ENCODE measurements at places on chromosomes 2 and 18.

GRCh38 chr2:100563407-100564247 lies 834 bp downstream of the PDCL3 start:
- no peak for DNase-seq

- DNase-seq: no peak
These were observed 13.6 kb upstream of the RHOB start for GRCh38 chr2:20433249-20433648.

DNA sequence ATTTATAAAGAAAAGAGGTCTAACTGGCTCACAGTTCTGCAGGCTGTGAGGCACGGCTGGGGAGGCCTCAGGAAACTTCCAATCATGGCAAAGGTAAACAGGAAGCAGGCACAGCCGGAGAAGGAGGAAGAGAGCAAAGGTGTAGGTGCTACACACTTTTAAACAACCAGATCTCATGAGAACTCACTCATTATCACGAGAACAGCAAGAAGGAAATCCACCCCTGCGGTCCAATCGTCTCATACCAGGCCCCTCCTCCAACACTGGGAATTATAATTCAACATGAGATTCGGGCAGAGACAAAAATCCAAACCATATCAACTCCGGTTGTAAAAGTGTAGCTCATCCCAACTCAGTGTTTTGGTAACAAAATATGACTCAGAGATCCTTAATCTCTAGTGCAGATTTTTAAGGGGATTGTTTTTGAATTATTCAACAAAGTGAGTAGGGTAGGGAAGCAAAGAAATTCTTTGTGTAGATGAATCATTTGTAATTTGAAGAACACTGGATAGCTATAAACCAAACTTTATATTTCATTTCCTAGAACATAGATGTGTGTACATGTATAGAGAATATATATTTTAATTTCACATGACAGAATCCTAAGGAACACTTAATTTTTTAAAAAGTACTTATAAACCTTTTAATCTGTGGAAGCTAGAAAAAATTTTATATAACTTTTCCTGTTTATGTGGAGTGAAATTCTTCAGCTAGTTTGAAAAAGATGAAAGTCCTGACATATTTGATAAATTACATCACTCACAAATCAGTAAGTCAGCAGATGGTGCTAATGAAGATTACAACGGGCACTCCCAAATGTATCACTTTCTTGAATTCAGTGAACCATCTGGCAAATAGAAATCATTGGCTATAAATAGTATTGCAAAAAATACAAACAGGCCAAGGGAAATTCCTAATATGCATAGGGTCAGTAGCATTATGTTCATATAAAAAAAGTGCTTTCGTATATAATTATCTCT lies 130.1 kb downstream of the OLA1 start:
- DNase-seq: no peak

DNA sequence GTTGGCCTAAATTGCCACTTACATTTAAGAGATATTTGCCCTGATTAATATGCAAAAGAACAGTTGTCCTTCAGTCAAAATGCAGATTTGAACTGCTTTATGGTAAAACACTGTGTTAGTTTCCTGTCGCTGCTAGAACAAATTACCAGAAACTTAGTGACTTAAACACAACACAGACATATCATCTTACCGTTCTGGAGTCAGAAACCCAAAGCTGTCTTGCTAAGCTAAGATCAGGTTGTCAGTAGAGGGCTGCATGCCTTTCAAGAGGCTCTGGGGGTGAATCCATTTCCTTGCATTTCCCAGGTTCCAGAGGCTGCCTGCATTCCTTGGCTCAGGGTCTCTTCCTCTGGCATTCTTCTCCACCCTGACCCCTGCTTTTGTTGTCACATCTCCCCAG lies 149.5 kb downstream of the FAM161A start:
- DNase-seq: no peak

- no peak for DNase-seq
These were observed 44.3 kb downstream of the ZNF236 start for GRCh38 chr18:76866666-76867065.

DNA sequence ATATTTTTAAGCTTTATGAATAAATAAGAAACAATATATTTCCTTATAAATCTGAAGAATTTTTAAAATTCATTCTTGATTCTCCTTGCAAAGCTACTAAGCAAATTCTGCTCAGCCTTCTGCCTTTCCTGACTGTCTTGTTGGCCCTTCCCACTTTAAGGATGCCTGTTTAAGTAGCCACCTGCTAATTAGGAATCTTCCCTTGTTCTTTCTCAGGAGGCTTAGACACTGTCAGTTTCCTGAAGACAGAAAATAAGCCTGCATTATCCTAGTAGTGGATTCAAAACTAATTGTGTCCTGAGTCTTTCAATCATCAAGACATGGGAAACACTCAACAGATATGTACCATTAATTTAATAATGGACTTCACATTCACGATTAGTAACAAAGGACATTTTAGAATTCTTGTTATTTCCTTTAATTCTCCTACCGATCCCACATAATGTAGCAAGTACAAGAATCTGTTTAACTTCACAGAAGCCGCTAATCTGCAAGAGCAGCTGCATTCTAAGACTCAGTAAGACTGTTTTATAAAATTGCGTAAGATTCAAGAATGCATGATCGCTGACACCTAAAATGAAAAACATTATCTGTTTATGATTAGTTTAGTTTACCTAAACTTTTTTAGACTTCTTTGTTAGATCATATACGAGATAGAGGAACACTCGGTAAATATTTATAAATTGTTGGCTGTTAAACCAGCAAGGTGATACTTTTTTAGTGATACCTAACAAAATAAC lies 445.4 kb upstream of the DSEL start:
- no peak for DNase-seq

GRCh38 chr2:219592736-219593135 lies 4.9 kb upstream of the STK11IP start:
- peak; percentile 57 for DNase-seq

- peak; percentile 88 for DNase-seq
These were observed at the start of gene CREG2 for GRCh38 chr2:101387151-101387834. CREG2 (minus strand) TSS chr2:101387503; CDS start chr2:101387457, 46 bp downstream.

DNA sequence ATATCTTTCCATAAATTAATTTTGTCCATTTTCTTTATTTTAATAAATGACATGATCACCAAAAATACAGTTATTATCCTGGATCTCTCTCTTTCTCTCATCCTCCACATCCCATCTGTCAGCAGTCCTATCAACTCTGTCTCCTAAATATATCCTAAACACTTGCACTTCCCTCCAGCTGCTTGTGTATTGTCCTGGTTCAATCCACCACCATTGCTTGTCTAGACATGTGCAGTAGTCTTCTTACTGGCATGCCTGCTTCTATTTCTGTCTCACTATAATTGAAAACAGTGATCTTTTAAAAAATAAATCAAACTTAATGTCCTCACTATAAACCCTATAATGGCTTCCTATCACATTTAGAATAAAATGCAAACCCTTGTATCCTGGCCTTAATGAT lies 2168.6 kb upstream of the PIK3C3 start:
- DNase-seq: no peak

DNA sequence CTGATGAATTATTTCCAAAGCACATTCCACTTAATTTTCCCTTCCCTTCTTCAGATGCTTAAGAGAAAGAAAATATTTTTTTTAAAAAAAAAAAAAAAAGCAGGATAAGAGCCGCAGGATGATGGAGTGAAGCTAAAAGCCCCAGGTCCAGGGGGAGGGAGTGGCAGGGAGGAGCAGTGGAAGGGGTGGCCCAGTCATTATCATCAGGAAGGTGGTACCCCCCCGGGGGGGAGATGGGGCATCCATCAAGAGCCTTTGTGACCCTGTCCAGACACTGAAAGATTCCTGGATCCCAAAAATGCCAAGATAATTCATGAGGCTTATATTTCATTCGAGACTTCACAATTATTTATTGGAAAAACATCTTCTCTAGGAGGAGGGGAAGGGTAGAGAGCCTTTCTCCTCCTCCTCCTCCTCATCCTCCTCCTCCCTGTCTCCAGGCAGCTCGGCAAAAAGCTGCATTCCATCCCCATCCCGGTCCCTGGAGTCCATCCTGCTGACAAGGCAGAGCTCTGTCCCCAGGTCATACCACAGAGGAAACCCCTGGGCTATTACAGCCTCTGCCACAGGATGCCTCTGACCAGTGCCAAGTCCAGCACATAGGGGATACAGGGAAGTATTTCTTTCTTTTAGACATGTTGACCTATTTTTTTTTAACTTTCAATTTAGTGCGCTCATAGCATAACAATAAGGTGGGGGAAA lies 125.3 kb downstream of the TWIST2 start:
- DNase-seq: no peak

DNA sequence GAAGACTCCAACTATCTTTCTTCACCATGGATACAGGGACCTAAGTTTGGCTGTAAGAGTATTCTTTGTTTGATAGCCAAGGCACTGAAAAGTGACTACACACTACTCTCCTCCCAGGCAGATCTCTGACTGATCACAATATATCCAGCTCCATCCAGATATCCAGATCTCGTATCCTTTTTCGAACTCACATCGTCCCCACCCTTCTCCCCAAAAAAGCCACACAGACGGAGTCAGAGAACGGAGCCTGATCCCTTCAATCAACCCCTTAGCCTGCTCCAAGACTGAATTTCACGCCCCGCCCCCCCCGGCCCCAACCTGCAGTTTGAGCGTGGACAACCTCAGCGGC lies 533 bp downstream of the DHX57 start:
- DNase-seq: no peak
